ENCODE measurements at places on chromosomes 13 and 19.
A peak's percentile ranks its signal among the peaks of the same experiment; 100 is the strongest.

- DNase-seq = no peak
Observed at GRCh38 chr19:43560687-43561086, 14.6 kb downstream of the XRCC1 start.

DNA sequence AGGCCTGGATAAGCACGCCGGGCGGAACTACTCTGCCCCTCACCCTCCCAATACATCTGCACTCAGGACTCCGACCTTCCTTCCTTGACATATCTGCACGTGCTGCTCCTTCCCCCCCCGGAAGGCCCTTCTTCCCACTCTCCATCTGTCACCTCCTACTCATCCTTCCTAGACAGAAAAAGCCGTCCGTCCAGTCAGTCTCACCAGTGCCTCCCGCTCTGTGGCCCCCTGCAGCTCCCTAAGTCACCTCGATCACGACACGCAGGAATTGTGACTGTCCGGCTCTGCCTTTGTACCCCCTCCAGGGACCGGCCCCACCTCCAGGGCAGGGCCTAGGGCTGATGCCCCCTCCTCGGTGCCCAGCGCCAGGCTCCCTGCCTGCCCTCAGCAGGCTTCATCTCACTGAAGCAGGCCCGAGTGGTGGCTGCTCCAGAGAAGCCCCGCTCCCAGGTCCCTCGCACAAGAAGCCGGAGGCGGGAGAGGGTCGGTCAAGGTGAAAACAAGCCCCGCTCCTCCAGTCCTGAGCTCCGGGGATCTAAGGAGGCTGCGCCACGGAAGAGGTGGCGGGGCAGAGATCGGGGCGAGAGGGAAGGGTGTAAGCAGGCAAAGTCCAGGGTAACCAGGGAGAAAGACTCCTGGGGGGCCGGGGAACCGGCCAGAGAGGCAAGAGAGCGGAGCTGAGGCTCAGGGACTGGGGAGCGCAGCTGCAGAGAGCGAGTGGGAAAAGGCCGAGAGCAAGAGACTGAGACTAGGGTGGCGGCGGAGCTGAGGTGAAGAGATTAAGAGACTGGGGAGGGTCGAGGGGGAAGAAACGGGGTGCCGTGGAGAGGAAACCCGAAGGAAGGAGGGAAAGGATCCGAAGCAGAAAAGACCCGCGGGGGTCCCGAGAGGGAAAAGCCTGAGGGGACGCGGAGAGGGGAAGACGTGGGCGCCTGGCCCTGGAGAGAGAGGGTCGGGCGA is 1.1 kb downstream of the PPP6R1 start:
- no peak for DNase-seq

GRCh38 chr13:66234159-66234558 is 996.0 kb downstream of the PCDH9 start:
- no peak for DNase-seq

- DNase-seq = no peak
Observed at GRCh38 chr13:46389457-46390451, 2.7 kb upstream of the RUBCNL start.

- DNase-seq = no peak
Observed at GRCh38 chr13:99154064-99154463, 46.6 kb upstream of the UBAC2 start.

- peak; percentile 48 for DNase-seq
Observed at GRCh38 chr19:50703915-50704796, 15.4 kb downstream of the SHANK1 start.

DNA sequence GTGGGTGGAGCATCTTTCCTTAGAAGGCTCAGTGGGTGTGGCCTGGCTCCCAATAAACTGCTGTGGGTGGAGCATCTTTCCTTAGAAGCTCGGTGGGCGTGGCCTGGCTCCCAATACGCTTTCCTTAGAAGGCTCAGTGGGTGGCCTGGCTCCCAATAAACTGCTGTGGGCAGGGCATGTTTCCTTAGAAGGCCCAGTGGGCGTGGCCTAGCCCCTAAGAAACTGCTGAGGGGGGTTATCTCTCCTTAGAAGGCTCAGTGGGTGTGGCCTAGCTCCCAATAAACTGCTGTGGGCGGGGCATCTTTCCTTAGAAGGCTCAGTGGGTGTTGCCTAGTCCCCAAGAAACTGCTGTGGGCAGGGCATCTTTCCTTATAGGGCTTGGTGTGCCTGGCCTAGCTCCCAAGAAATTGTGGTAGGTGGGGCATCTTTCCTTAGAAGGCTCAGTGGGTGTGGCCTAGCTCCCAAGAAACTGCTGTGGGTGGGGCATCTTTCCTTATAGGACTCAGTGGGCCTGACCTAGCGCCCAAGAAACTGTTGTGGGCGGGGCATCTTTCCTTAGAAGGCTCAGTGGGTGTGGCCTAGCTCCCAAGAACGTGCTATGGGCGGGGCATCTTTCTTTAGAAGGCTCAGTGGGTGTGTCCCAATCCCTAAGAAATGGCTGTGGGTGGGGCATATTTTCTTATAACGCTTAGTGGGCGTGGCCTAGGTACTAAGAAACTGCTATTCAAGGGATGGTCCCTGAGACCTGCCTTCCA is 10.3 kb downstream of the HSH2D start:
- no peak for DNase-seq

GRCh38 chr13:109655206-109655600 is 131.2 kb downstream of the IRS2 start:
- DNase-seq = no peak

- DNase-seq = peak; percentile 33
Observed at GRCh38 chr19:42281146-42281826, 12.2 kb downstream of the CIC start.

GRCh38 chr13:26549713-26550112 is 7.8 kb upstream of the WASF3 start:
- DNase-seq = no peak

- DNase-seq = no peak
Observed at GRCh38 chr13:98427331-98427995, 149.4 kb downstream of the STK24 start.

- DNase-seq = no peak
Observed at GRCh38 chr19:18746401-18747325, 44.4 kb downstream of the COMP start.

Data from NCI-H748 treated with DMSO at 0.1 percent for 48 hours (cell line).